ENCODE measurements at places on chromosomes 12 and 14.

- no peak for DNase-seq
These were observed 278.1 kb upstream of the SOX5 start for GRCh38 chr12:24227551-24227950.

- DNase-seq: no peak
These were observed 72.0 kb downstream of the C12orf56 start for GRCh38 chr12:64318605-64319004.

DNA sequence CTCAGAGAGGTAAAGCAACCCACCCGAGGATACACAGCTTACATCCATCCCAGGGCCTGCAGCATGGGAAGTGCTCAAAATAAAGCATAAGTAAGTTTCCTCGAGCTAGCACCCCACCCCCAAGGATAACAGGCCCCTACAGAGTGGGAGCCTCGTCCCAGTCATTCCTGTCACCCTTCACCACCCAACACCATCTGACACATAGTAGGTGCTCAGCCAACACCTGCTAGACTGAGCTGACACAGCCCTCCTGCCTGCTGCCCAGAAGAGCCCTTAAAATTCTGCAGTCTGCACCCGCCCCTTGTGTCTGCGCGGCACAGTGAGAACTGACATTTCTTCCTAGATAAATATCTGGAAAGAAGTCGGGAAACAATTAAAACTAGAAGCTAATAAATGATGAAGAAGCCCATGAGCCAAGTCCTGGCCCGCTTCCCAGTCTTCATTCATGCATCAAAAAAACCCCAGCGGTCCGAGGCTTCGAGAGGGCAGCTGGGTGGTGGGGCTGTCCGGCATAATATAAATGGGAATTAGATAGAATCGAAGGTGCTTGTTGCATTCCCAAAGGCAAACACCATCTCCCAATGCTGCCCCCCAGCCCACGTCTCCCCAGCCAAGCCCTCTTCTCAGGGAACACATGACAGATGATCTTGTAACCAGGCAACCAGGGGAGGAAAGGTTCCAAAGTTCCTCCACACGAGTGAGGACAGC lies 76.2 kb downstream of the BCL11B start:
- DNase-seq: no peak

DNA sequence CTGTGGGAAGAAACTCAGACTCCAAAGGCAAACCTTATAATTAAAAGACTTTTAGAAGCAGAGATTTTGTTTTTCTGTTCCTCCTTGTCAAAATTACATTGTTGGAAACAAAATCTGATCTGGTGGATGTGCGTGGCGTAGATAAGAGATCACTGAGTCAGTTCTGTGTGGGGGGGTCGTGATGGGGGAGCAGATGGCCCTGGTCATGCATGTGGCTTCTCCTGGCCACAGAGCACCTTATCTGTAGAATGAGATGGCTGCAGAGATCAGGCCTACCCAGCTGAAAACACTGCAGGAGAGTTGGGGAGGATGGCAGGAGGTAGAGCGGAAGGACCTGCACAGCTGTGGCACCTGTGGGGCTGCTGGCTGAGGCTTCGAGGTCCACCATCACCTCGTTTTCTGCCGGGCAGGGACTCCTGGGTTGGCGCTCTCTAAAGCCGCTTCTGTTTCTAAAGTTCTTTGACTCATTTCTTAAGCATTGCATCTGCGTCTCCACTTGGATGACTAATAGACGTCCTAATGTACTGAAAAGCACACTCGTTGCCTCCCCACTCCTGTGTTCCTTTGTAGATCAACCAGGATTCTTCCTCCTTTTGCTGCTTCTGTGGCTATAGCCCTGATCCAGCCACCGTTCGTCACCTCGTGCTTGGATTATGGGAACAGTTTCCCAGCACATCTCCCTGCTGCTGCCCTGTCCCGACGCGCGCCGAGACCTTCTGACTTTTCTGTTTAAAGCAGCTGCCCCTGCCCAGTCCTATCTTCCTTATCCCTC lies 93.4 kb downstream of the TSPAN9 start:
- no peak for DNase-seq

- no peak for DNase-seq
These were observed 52.8 kb upstream of the EML1 start for GRCh38 chr14:99740411-99740810.

DNA sequence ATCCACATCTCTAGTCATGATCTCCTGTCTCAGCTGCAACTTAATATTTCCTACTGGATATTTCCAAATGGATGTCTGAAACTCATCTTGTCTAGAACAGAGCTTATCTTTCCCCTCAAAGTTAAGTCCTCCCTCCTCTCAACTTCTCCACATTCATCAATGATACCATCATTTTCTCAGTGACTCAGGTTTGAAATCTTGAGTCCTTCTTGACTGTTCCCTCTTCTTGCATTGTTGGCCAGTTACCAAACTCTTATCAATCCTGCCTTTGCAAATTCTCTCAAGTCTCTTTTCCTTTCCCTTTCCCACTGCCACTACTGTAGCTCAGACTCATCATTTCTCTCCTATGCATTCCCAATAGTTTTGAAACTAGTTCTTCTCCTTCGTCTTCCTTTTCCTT lies 14.3 kb upstream of the CHURC1 start:
- DNase-seq: no peak

DNA sequence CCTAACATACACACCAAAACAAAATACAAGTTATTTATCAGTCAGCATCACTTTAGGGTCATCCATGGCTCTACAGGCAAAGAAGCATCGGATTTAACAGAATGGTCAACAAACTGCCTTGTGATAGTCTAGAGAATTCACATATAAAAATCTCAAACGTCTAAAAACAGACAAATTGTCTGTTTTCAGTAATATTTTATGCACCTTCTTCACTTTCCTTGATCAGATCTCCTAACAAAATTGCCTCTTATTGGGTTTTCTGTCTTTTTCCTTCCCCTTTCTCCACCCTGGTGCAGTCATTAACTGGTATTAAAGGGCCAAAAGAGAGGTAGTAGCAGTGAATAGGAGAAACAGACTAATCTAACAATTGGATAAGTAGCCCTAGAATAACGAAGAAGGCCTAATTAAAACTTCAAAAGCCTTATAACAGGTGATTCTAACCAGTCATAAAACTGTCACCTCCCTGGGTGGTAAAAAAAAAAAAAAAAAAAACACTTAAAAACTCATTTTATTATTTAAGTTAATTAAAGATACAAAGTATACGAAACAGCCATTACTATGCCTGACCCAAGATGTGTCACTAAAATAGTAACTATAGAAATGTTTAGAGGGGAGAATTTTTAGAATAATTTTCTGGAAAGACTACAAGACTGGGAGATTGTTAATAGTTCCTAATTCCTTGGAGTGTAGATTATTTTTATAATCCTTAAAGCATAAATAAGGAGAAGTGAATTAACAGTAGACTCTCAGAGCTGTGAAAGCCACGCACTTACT lies 1.5 kb downstream of the KIF21A start:
- DNase-seq: no peak

- no peak for DNase-seq
These were observed 59.0 kb upstream of the STXBP6 start for GRCh38 chr14:25108959-25109358.

GRCh38 chr12:59408431-59408830 lies 187.4 kb upstream of the SLC16A7 start:
- no peak for DNase-seq

GRCh38 chr14:22573804-22574203 lies 15.2 kb downstream of the DAD1 start:
- no peak for DNase-seq

- DNase-seq: no peak
These were observed 60.1 kb upstream of the DICER1 start for GRCh38 chr14:95217391-95217900.

GRCh38 chr14:60655898-60656685 lies 6.8 kb upstream of the SIX1 start:
- DNase-seq: no peak

DNA sequence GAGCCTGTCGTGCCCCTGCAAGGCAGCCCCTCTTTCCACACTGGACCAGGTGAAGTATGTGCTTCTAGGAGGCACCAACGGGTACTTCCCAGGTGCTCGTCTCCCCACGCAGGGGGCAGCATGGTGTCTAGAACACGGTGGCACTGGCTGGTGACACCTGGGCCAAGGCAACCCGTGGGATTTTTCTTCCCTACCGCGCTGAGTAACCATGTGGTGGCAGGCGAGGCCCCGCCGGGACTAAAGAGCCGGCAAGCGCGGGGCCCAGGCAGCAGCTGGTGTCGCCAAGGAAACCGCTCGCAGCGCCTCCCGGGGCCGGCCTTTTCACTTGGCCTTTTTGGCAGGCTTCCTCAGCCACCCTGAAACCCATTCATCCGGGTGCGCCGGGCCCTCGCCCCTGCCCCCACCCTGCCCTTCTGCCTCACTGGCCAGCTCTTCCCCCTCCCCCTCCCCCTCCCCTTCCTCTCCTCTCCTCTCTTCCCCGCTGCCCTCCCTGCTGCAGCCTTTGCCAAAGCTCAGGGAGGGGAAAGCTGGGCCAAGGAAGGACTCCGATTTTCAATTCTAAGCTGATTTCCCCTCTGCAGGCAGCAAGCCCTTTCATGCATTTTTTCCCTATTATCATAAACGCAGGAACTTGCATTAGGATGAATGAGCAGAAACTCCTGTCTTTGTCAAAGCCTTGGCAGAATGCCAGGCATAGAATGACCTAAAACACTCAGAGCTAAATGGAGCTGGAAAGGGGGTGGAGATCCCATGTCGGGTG lies 81.2 kb downstream of the IRF2BPL start:
- DNase-seq: peak; percentile 82

- DNase-seq: no peak
These were observed 221.5 kb downstream of the PDZRN4 start for GRCh38 chr12:41409628-41410027.

GRCh38 chr12:66217342-66217917 lies 28.4 kb downstream of the IRAK3 start:
- no peak for DNase-seq

GRCh38 chr14:105503296-105503640 lies 12.2 kb downstream of the TEDC1 start:
- DNase-seq: peak; percentile 4

DNA sequence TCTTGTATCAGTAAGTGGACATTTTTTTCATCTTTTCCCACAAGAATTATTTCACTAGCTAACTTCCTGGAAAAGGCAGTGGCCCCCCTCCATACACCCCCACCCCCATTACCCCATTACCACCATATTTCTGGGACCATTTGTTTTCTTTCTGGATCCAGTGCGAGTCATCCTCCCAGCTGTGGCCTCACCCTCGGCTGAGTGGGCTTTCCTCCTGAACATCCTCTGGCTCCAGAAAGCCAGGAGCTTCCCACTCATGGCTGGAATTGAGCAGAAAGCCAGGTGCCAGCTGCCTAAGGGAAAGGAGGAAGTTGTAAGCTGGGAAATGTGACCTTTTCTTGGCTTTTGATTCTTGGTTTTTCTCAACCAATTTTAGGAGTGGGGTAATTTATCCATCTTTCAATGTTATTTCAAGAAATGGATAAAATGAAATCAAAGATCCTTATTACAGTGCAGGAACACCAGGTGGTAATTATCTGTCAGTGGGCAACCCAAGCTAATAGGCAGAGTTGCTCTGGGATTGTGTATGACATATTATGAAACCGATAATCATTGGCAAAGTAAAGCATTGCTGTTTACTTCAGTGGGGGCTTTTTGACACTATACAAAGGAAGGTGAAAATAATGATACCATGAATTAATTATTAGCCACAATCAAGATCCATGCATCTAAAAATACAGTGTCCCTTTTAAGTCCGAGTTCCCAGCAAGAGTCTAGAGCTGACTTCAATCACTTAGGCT lies 124.6 kb downstream of the KICS2 start:
- DNase-seq: no peak

GRCh38 chr14:105178069-105178867 lies 2.8 kb downstream of the NUDT14 start:
- DNase-seq: no peak

GRCh38 chr14:94451091-94451771 lies 1.4 kb downstream of the SERPINA11 start:
- no peak for DNase-seq

DNA sequence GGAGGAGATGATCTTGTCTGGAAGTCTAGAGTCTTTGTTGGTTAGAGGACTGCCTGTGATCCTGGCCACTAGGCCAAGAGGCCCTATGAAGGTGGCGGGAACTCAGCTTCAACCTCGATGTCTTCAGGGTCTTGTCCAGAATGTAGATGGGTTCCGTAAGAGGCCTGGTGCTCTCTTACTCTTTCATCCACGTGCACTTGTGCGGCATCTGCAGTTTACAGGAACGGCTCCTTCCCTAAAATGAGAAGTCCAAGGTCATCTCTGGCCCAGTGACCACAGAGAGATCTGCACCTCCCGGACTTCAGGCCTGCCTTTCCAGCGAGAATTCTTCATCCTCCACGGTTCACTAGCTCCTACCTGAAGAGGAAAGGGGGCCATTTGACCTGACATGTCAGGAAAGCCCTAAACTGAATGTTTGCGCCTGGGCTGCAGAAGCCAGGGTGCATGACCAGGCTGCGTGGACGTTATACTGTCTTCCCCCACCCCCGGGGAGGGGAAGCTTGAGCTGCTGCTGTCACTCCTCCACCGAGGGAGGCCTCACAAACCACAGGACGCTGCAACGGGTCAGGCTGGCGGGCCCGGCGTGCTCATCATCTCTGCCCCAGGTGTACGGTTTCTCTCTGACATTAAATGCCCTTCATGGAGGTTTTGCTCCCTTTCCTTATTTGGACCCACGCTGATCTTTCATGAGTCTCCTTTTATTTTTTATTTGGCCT lies 17.7 kb downstream of the WNT5B start:
- no peak for DNase-seq

GRCh38 chr14:97975962-97976361 lies 1178.8 kb downstream of the VRK1 start:
- DNase-seq: peak; percentile 14

- DNase-seq: no peak
These were observed 47.2 kb upstream of the PLEKHG3 start for GRCh38 chr14:64656986-64657385.

DNA sequence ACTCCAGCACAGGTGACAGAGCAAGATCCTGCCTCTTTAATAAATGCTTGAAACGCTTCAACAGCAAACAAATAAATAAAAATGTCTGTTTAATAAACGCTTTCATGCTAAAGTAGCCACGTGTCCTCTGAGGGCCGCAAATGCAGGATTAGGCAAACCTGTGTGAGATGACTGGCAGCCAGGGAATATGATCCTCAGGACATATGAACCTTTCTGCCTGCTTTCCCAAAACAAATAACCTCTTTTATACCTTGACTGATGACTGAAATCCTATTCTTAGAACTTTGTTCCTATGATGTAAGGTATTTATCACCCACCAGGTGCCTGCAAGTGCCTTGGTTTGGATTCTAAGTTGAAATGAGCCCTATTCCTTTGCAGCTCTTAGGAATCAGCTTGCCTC lies 14.5 kb upstream of the FLVCR2 start:
- DNase-seq: no peak

DNA sequence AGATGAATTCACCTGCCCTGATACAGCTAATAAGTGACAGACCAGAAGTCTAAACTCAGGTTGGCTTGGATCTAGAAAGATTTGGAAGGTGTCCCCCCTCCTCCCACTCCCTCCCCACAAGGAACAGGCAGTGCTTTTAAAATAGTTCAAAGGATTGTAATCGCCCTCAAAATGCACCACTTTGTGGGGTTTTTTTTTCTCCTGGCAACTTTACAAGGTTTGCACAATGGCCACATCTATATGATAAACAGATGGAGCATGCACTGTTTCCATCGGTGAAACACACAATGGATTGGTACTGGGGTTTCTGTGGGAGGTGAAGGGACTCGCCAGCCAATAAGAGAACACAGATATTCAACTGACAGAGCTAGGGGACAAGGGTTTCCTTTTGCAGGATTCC lies 137.4 kb downstream of the LLPH start:
- DNase-seq: no peak

GRCh38 chr14:37420622-37421021 lies 174.4 kb downstream of the FOXA1 start:
- DNase-seq: no peak

GRCh38 chr12:125797421-125798175 lies 732.4 kb downstream of the AACS start:
- DNase-seq: no peak

- DNase-seq: no peak
These were observed 1324.0 kb upstream of the USP15 start for GRCh38 chr12:60935981-60936761.

Measured in CD4-positive, alpha-beta T cell treated with Interferon gamma for 1 hour (primary cell).